Astrocyte (in vitro differentiated cells and primary cell): ENCODE measurements at places on chromosomes 16 and 17.
A peak's percentile ranks its signal among the peaks of the same experiment; 100 is the strongest.

DNA sequence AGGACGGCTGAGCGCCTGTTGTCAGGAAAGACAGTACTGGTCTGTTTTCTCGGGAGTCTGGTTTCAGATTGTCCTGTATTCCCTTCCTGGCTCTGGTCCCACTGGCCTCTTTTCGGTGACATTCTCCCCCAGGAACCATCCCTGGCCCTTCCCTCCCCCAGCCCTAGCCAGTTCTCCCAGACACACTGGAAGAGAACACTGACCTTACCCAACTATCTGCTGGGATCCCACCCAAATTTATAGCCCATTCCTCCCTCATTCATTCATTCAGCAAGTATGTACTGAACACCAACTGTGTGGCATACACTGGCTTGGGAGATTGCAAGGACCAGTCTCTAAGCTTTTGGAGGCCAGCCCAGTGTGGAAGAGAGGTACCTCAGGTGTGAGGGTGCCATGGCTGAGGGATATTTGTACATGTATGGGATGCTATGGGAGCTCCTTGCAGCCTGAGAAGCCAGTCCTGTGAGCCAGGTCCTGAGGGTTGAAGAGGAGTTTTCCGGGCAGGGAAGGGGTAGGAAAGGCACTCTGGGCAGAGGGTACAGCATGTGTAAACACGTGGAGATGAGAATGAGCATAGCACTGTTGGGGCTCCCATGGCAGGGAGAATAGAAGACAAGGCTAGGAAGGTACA, 5.2 kb downstream of the RND2 start:
- DNase-seq = no peak

GRCh38 chr16:51831595-51832367, 680.7 kb upstream of the SALL1 start:
- DNase-seq = no peak

GRCh38 chr17:58932956-58933355, 173.7 kb downstream of the TRIM37 start:
- no peak for DNase-seq

DNA sequence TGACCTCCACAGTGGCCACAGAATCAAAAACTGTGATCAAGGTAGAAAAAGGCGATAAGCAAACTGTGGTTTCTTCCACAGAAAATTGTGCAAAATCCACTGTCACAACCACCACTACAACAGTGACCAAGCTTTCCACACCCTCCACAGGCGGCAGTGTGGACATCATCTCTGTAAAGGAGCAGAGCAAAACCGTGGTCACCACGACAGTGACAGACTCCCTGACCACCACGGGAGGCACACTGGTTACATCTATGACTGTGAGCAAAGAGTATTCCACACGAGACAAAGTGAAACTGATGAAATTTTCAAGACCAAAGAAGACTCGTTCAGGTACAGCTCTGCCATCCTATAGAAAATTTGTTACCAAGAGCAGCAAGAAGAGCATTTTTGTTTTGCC, 83.6 kb downstream of the C17orf58 start:
- no peak for DNase-seq

- no peak for DNase-seq
These were observed 64.8 kb upstream of the AMZ2 start for GRCh38 chr17:68182940-68183551.

DNA sequence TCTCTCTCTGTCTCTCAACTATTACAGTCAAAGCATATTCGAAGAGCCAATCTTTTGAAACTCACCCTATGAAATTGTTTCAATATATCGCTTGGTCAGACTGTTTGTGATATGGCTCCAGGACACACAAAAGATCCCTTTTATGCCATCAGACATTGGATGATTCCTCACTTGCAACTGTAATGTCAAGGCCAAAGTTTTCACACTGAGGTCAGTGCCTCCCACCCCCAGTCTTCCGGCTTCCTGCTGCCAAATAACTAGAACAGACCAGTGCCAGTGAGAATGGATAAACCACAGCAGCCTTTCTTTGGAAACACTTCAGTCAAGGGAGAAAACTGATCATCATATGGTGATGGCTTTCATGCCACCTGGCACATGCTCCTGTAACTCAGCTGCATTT, 321.9 kb upstream of the ZFHX3 start:
- DNase-seq = no peak

GRCh38 chr16:3101018-3101840, 2.1 kb upstream of the ZSCAN10 start:
- DNase-seq = no peak

DNA sequence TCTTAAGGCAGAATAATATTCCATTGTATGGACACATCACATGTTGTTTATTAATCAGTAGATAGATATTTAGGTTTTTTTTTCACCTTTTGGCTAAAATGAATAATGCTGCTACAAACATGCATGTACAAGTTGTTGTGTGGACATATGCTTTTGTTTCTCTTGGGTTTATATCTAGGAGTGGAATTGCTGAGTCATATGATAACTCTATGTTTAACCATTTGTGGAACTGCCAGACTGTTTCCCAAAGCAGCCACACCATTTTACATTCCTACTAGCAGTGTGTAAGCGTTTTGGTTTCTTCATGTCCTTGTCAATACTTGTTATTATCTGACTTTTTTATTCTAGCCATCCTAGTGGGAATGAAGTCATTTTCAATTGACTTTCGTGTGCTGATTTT, 21.3 kb downstream of the CYLD start:
- DNase-seq = peak; percentile 36
